ENCODE measurements at places on chromosomes 5 and 9.

DNA sequence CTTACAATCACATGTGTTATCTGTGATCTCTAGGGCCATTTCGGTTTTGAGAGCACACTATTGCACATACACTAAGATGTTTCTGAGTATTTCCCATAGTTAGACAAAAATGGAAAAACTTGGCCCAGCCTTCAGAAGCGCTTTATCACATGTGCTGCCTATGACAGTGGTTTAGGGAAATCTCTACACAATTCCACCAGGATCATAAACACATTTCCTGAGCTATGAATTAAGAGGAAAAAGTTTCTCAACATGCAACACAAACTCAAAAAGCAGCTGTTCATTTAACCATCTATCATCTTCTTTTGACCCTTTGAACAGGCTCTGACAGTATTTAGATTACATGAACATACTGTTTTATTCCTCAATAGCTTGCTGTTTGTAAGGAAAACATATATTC, 15.1 kb downstream of the FGF1 start:
- no peak for DNase-seq

DNA sequence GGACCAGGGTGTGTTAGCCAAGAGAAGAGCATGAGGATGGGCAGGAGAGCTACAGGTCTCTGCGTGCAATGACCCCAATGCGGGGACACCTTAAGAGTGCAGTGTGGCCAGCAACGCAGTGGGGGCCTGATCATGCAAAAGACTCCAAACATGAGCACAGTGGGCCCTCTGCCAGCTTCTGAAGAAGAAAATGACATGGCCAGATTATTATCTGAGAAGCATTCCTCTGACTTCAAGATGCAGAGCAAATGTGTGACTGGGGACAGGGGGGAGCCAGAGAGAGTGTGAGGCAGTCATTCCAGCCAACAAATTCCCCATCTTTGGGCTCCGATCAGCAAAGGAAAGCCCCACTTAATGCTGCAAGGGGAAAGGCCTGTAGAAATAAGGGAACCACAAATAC, 229.4 kb downstream of the CDK5RAP2 start:
- no peak for DNase-seq

GRCh38 chr5:73867345-73868335, 241.6 kb downstream of the ARHGEF28 start:
- no peak for DNase-seq

- DNase-seq = no peak
Observed at GRCh38 chr9:107584186-107584585, 94.6 kb upstream of the KLF4 start.

DNA sequence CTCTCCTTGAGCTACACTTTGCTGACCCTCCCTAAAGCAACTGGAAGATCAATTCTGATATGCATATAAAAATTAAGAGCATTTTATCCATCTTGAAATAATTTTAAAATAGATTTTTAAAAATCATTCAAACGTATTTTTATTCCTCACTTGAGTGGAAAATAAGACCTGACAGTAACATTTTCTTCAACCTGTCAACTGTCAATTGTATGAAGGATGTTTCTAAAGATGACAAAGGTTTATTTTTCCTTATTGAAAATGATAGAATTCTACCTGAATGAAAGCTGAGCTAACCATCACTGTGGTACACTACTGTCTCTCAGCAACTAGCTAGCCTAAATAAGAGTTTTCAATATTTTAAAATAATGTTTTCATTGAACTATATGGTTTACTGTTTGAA, 7.0 kb downstream of the EFNA5 start:
- no peak for DNase-seq

DNA sequence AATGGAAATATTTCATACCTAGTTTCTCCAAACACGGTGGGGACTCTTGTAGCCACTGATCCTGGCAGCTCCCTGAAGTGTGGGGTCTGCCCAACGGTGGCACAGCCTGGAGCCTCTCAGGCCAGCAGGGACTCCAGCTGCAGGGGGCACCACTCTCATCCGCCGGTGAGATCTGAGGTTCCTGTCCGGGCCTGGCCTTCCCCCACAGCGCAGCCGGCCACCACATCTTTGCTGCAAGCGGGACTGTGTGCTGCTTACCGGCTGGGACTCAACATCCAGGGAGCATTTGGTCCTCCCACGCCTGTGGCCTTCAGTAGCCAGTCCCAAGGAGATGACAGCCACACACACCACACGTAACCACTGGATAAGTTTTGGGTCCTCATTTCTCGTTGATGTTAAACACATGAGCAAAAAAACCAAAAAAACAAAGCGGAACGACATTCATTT, 7.7 kb upstream of the NKX2-5 start:
- no peak for DNase-seq

DNA sequence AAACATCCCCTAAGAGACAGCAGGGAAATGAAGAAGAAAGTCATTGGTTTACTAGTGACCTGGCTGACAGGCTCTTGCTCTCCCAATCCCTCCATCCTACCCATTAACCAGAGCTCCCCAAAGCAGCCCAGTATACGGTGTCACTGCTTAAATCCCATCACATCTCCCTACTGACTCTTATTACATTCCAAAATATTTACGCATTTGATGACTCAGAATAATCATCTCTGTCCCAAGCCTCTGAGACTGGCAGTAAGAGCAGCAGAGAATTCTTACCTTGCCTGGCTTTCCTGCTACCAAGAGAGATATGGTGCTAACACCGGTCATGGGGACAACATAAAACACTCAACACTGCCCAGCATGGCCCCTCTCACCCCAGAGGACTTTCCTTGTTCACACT, 20.2 kb upstream of the WHRN start:
- no peak for DNase-seq

GRCh38 chr5:145244251-145244650, 590.9 kb downstream of the PRELID2 start:
- DNase-seq = no peak

GRCh38 chr5:122773619-122774018, 1.3 kb upstream of the SNX2 start:
- DNase-seq = no peak
